ENCODE measurements at places on chromosomes 12 and 14.
A peak's percentile ranks its signal among the peaks of the same experiment; 100 is the strongest.

GRCh38 chr14:104553166-104554087 is 26.1 kb upstream of the C14orf180 start:
- H3K4me1 ChIP-seq = no peaks in the 10 kb centered on the region
- DNase-seq = no peak
- peaks cover 5% of the 10 kb centered on the region for H3K27me3 ChIP-seq
- no peak overlapping the region for H3K4me3 ChIP-seq
- H3K36me3 ChIP-seq = no peaks in the 10 kb centered on the region

GRCh38 chr12:65045269-65045668 is 75.8 kb downstream of the WIF1 start:
- H3K4me1 ChIP-seq = no peaks in the 10 kb centered on the region
- H3K4me3 ChIP-seq = no peak overlapping the region
- no peak for DNase-seq

DNA sequence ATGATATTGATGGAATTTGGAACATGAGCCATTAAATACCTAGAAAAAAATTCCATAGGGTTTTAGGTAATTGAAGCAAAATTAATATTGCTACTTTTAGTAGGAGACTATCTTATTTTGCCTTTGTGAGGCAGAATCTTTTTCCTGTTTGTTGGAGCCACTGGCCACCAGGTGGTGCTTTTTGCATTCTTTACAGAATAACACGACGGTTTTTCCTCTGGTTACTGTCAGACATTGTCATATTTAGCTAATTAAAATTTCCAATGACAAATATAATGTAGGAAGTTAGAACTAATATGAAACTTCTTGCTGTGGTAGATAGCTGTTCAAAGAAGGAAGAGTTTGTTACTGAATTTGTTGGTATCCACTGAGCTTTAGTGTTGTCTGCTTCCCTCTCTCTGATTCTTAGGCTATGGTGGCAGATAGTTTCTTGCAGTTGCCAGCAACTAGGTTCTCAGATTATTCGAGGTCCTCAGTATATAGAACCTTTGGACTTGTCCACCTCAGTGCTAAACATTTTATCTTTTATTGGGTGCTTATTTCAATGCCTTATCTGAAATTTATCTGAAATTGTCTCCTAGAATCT is 25.7 kb downstream of the RAB21 start:
- DNase-seq = peak; percentile 80
- H3K4me1 ChIP-seq = no peaks in the 10 kb centered on the region
- H3K36me3 ChIP-seq = peaks cover 26% of the 10 kb centered on the region
- no peak overlapping the region for H3K4me3 ChIP-seq
- no peak overlapping the region for H3K27ac ChIP-seq
- H3K27me3 ChIP-seq = no peaks in the 10 kb centered on the region

DNA sequence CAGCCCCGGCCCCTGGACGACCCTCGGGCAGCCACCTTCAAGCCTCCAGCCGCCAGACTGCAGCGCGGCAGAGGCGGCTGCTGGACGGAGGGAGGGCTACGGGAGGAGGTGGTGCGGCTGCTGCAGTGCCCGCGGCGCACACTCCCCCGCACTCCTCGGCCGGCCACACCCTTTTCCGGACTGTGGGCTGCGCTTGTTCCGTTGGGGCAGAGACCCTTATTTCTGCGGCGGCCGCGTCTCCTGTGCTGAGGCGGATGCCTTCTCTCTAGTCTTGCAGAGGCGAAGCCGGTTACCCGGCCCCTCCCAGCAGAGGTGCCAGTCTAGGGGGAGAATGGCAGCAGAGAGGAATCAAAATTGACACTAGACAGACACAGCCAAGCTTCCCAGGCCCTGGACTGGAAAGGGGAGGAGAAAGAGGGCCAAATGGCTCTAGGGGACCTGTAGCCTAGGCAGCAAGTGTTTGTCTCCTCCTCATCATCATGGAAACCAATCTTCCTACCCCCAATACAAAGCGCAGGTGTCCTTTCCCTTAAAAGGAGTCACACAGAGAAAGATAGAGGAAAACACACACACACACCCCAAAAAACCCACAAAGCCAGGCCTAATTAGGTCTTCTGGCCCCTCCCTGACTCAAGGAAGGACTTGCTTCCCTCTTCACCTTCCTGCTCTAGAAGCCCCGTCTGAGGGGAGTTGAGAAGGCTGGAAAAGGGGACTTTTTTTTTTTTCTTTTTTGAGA is 1.3 kb downstream of the ESYT1 start:
- no peaks in the 10 kb centered on the region for H3K27me3 ChIP-seq
- peak overlapping the region; percentile 56 for H3K27ac ChIP-seq
- H3K4me1 ChIP-seq = peaks cover 20% of the 10 kb centered on the region
- DNase-seq = peak; percentile 79
- peaks cover 17% of the 10 kb centered on the region for H3K36me3 ChIP-seq

- no peaks in the 10 kb centered on the region for H3K36me3 ChIP-seq
- no peak overlapping the region for H3K27ac ChIP-seq
- no peaks in the 10 kb centered on the region for H3K4me1 ChIP-seq
- no peaks in the 10 kb centered on the region for H3K27me3 ChIP-seq
- H3K4me3 ChIP-seq = no peak overlapping the region
Observed at GRCh38 chr14:97705976-97706375, 908.8 kb downstream of the VRK1 start.

GRCh38 chr12:124537525-124538193 is 29.8 kb downstream of the NCOR2 start:
- DNase-seq = no peak
- no peaks in the 10 kb centered on the region for H3K27me3 ChIP-seq
- H3K36me3 ChIP-seq = no peaks in the 10 kb centered on the region
- peaks cover 26% of the 10 kb centered on the region for H3K4me1 ChIP-seq
- no peak overlapping the region for H3K27ac ChIP-seq

- no peaks in the 10 kb centered on the region for H3K27me3 ChIP-seq
- H3K27ac ChIP-seq = no peak overlapping the region
- H3K4me3 ChIP-seq = no peak overlapping the region
- no peak for DNase-seq
- H3K4me1 ChIP-seq = no peaks in the 10 kb centered on the region
- H3K36me3 ChIP-seq = no peaks in the 10 kb centered on the region
Observed at GRCh38 chr12:125651625-125652024, 586.4 kb downstream of the AACS start.

DNA sequence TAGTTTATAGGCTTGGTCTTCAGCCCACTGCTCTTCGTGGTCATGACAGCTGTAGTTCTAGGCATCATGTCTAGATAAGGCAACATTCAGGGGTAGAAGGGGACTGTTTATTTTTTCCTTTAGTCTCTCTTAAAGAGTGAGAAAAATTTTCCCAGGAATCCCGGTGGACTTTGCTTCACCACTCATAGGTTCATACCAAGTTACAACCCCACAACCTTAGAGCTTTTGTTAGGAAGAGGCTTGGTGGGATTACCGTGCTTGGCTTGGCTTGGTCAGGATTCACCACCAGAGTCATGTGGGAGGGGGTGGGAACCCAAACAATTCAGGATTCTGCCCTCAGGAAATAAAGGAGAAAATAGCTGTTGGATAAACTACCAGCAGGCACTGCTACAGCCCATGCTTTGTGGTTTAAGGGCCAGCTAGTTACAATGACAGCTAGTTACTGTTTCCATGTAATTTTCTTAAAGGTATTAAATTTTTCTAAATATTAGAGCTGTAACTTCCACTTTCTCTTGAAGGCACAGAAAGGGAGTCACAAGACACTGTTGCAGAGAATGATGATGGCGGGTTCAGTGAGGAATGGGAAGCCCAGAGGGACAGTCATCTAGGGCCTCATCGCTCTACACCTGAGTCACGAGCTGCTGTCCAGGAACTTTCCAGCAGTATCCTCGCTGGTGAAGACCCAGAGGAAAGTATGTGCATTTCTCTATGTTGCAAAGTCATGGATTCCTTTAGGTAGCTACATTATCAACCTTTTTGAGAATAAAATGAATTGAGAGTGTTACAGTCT is 25.9 kb upstream of the PAPLN start:
- DNase-seq = no peak
- H3K27me3 ChIP-seq = no peaks in the 10 kb centered on the region
- H3K4me1 ChIP-seq = peaks cover 10% of the 10 kb centered on the region
- H3K27ac ChIP-seq = no peak overlapping the region
- no peak overlapping the region for H3K4me3 ChIP-seq

DNA sequence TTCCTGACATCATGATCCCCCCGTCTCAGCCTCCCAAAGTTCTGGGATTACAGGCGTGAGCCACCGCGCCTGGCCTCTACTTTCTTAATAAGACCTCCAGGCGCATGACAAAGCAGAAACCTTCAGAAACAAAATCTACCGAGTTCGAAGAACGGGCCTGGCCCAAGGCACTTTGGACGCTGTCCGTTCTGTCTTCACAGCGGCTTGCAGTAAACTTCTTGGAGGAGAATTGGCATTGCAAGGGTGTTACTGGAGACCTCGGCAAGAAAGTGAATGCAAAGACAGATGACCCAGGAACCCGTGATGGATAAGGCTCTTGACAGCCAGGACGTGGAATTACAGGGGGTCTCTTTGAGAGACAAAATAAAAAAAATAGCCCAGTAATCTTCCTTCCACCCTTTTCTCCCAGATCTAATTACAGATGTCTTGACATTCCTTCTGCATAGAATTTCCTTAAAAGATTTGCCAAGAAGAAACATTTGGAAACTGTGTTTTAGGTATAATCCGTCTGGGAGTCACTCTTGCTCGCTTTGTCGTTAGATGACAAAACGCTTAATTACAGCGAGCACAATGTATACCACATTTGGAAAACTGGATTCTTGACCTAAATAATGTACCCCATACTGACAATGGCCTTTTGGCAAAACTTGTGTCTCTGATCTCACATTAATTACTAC is 83.2 kb upstream of the TBX3 start:
- DNase-seq = no peak
- no peak overlapping the region for H3K27ac ChIP-seq
- no peaks in the 10 kb centered on the region for H3K4me1 ChIP-seq

DNA sequence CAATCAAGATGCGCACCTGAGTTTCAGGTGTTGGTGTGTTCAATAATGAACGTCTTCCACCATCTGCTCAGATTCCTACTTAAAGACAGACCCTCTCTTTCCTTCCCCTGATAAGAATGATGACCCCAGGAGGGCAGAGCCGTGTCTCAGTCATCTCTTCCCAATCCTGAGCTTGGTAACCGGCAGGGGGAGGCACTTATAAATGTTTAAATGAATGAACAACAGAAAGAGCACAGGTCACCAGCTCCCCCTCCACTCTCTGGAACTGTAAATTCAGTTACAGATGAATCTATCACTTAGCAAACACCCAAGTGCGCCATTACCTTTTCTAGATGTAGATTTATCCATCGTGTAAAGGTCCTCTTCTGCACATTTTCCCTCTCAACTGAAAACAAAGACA is 72.4 kb upstream of the DICER1 start:
- DNase-seq = no peak
- H3K27ac ChIP-seq = no peak overlapping the region
- H3K27me3 ChIP-seq = no peaks in the 10 kb centered on the region
- no peak overlapping the region for H3K4me3 ChIP-seq

DNA sequence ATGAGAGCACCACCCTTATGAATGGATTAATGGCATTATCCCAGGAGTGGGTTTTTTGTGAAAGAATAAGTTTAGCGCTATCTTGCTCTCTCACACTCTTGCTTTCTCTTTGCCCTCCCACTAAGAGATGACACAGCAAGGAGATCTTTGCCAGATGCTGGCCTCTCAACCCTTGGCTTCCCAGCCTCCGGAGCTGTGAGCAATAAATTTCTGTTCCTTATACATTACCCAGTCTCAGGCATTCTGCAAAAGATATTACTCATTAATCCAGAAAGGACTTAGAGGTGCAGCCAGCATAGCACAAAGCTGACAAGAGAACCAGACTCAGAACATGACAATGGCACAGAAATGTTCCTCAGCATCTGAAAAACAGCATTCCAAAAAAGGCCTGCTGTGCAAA is 190.6 kb downstream of the ITPR2 start:
- no peaks in the 10 kb centered on the region for H3K36me3 ChIP-seq
- peaks cover 7% of the 10 kb centered on the region for H3K4me1 ChIP-seq
- peak; percentile 18 for DNase-seq
- H3K4me3 ChIP-seq = no peak overlapping the region
- no peaks in the 10 kb centered on the region for H3K27me3 ChIP-seq

- H3K27ac ChIP-seq = no peak overlapping the region
- DNase-seq = no peak
- H3K36me3 ChIP-seq = no peaks in the 10 kb centered on the region
- H3K4me1 ChIP-seq = no peaks in the 10 kb centered on the region
- H3K4me3 ChIP-seq = no peak overlapping the region
Observed at GRCh38 chr12:125470838-125471783, 405.9 kb downstream of the AACS start.

- H3K36me3 ChIP-seq = peaks cover 8% of the 10 kb centered on the region
- DNase-seq = peak; percentile 60
- peak overlapping the region; percentile 98 for H3K27ac ChIP-seq
Observed at GRCh38 chr14:59484639-59485175, 390 bp downstream of the JKAMP start.

DNA sequence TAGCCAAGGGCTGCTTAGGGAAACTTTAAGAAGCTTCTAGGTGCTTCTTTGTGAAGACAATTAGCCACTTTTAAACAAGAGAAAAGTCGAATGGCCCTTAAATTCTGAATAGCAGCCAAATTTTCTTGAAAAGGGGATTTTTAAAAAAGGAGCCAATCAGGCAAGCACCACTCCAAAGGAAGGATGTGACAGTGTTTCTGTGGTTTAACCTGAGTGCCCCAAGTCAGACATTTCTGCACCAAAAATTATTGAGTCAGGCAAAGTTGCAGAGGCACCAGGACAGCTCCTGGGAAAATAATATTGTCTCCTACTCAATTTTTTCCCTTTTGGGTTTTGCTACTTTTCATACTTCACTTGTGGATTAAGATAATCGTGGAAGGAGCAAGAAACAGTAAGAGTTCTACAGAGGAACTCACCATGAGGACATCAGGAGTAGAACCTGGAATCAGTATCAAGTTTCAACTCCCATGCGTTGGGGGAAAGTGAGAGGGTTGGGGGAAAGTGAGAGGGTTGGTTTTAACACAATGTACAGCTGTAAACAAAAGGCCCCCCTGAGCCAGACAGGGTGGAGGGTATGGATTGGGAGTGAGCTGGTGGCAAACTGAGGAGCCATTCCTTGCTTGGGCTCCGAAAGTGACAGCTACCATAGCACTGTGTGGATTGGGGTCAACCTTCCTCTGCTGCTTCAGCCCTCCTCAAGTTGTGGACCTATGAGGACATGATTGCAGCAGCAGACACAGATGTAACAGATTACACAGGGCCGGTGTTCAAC is 90.8 kb downstream of the SLC38A1 start:
- no peaks in the 10 kb centered on the region for H3K27me3 ChIP-seq
- no peak for DNase-seq
- H3K4me1 ChIP-seq = no peaks in the 10 kb centered on the region
- no peaks in the 10 kb centered on the region for H3K36me3 ChIP-seq
- no peak overlapping the region for H3K4me3 ChIP-seq

DNA sequence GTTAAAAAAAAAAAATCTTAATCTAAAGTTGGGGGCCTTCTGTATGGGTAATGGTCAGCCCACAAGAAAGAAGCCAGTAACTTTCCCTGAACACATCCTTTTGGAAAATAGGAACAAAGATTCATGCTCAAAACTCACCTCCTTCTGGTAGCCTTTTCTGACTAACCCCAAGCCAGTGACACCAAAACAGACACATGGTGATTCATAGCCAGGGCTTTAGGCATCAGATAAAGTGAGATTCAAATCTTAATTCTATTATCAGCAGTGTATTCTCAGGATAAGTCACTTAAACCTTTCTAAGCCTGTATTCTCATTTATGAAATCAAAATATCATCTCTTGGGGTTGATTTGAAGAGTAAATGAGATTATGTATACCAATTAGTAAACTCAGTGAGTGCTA is 4.9 kb downstream of the ATP5MC2 start:
- no peak overlapping the region for H3K4me3 ChIP-seq
- H3K36me3 ChIP-seq = peaks cover 65% of the 10 kb centered on the region
- DNase-seq = peak; percentile 55
- no peak overlapping the region for H3K27ac ChIP-seq

GRCh38 chr12:101455685-101456084 is 19.5 kb upstream of the SPIC start:
- H3K27ac ChIP-seq = no peak overlapping the region
- H3K27me3 ChIP-seq = no peaks in the 10 kb centered on the region
- no peaks in the 10 kb centered on the region for H3K4me1 ChIP-seq
- H3K36me3 ChIP-seq = no peaks in the 10 kb centered on the region
- H3K4me3 ChIP-seq = no peak overlapping the region
